ENCODE measurements at places on chromosomes 2 and 18.

- DNase-seq: no peak
Measured at GRCh38 chr18:35822413-35822812, 150.1 kb upstream of the RMP24 start.

DNA sequence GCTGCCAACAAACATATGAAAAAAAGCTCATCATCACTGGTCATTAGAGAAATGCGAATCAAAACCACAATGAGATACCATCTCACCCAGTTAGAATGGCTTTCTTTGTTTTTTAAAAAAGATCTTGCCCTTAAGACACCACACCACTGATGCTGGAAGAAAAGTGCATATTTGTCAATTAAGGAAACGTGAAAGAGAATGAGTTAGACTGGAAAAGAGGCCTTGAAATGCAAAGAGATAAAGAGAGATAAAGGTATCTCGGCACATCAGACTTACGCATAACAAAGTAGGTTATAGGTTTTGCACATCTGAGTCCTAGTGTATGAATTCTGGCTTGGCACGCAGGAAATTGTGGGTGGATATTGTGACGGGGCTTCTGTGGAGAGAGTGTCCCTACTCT lies 149.5 kb downstream of the MTX2 start:
- DNase-seq: no peak

GRCh38 chr2:173346035-173346434 lies 8.6 kb upstream of the CDCA7 start:
- no peak for DNase-seq

DNA sequence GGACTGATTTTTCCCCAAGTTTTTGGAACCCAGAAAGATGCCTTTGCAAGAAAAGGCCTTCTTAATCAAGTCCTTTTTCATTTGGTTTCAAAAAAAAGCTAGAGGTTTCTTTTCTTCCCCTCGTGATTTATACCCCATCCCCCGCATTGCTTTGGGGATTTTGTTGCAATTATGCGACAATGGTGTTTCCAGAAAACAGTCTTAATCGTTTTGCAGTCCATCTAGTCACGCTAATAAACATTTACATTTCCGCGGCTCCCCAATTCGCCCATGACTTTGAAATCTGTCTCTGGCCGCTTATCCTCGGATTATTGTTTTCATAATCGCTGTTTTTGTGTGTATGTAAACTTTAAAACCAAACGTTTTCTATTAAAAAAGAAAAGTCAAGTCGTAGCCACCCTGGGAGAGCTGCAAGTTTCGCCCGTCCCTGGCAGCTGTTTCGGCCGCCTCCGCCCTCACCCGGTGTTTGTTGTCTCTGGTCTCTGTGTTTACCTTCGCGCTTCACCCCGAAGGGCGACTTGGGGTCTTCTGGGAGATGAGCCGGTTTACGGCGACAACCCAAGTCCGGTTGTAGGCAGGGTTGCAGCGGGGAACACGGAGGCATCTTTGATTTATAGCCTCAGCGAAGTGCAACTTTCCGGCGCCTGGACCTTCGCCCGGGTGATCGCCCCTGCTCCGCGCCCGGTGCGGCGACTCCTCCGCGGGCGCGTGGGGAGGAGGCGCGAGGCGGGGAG lies 667 bp downstream of the SP9 start:
- DNase-seq: peak; percentile 38

DNA sequence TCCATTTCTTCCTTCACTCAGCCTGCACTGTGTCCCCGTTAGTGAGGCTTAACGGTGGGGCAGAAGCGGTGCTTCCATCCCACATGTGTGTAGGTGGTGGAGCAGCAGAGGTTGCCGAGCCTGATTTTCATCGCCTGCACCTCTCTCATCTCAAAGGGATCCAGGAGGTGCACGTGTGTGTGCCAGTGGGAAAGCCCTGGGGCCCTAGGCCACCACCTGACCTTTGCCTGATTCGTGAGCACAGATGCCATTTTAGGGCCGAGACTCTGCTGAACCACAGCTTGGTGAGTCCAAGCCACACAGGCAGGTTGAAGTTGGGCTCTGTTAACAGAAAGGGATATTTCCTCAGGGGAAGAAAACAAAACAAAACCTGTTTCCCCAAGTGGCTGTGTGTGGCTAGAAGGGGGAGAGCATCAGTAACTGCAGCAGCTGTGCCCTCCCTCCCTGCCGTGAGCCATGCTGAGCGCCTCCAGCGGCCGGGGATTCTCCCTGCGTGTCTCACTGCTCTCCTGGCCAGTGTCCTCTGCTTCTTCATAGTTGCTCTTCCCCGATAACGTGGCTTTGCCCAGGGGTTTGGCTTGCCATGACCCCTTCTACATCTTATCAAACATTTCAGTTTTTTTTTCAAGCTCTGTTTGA lies 81.5 kb downstream of the MAPRE2 start:
- no peak for DNase-seq

GRCh38 chr2:96393989-96394761 lies 58.6 kb downstream of the NCAPH start:
- no peak for DNase-seq

GRCh38 chr2:65020943-65021528 lies 31.8 kb downstream of the SLC1A4 start:
- DNase-seq: no peak

DNA sequence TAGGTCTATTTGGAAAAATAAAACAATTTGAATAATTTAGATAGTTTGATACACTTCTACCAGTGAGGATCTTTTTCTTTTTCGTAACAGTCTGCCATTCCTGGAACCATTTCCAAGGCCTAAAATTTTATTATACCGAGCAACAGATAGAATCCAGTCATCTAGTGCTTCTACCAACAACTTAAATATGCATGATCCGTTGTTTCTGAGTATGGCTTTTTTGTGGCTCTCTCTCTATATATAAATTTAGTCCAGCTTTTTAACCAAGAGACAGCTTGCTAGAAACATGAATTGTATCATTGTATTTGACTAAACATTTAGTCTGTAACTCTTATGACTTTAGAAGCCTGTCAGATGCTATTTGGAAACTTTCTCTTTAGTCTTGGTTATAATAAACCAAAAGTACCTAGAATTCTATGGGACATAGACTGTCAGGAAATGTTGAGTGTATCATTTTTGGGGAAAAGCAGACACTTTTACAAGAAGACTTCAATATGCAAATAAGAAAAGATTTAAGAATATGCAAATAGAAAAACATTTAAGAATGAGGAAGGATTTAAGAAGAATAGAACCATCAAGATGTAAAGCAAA lies 161.4 kb downstream of the ZEB2 start:
- no peak for DNase-seq

- DNase-seq: no peak
Measured at GRCh38 chr18:38454764-38455469, 889.3 kb upstream of the CELF4 start.

DNA sequence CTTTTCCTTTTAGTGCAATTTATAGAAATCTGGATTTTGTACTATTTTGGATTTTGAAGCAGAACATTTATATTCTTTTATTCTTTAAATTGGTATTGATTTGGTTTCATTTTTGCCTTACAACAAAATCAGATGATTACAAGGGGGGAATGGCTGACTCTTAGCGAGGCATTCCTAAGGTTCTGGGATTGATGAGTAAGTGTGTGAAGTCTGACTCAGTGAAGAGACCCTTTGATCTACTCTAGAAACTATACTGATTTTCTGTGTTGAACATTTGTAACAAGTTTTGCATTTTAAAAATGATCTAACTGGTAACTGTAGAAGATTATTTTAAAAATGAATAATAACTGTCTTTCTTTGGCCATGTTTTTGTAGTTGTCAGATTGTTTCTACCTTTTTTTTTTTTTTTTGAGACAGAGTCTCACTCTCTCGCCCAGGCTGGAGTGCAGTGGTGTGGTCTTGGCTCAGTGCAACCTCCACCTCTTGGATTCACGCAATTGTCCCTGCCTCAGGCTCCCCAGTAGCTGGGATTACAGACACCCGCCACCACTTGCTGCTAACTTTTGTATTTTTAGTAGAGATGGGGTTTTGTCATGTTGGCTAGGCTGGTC lies 48.7 kb downstream of the TTC39C start:
- no peak for DNase-seq

GRCh38 chr2:12918835-12919445 lies 202.2 kb downstream of the TRIB2 start:
- DNase-seq: no peak

GRCh38 chr18:50869150-50869549 lies 9.8 kb upstream of the ME2 start:
- DNase-seq: no peak

- no peak for DNase-seq
Measured at GRCh38 chr2:71348302-71348701, 16.7 kb downstream of the ZNF638 start.

GRCh38 chr2:195646424-195646823 lies 10.6 kb upstream of the SLC39A10 start:
- no peak for DNase-seq

- peak; percentile 65 for DNase-seq
Measured at GRCh38 chr2:174697255-174697654, 67.0 kb downstream of the CHRNA1 start.

GRCh38 chr2:222622910-222623309 lies 33.0 kb downstream of the FARSB start:
- no peak for DNase-seq

DNA sequence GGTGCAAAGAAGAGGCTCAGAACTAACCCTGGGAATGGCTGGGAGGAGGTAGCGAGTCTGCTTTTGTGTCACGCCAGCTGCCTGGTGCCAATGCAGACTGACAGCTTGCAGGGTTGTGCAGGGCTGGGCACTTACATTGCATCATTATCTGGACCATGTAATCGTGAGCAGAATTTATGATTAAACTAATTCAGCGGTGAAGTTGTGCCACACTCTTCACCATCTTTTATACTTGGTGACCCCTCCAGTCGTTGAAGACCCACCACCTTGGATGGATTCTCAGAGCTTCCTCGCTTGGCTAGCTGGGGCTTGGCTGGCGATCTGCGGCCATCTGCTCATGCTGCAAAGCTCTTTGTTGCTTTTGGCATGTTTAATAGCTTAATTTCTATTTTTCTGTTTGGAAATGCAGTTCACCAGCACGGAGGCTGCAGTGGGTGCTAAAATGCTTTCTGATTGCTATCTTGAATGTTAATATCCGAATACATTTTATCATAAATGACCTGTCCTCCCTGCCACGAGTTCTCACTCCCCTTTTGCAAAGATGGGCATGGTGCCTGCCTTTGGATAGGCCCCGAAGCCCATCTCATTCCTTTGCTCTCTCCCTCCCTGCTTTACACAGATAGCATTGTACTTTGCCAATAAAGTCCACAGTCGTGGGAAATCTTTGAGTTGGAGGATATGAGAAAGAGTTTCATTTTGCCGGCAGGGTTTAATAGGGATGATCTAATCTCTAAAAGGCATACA lies 188.2 kb downstream of the PRKCE start:
- DNase-seq: no peak

- DNase-seq: no peak
Measured at GRCh38 chr2:148184976-148185375, 164.1 kb downstream of the MBD5 start.

GRCh38 chr2:42064417-42064942 lies 16.7 kb downstream of the PKDCC start:
- no peak for DNase-seq

GRCh38 chr2:24920809-24921441 lies 888 bp upstream of the ADCY3 start:
- DNase-seq: peak; percentile 34

- DNase-seq: no peak
Measured at GRCh38 chr18:57231864-57232263, 85.0 kb downstream of the BOD1L2 start.

DNA sequence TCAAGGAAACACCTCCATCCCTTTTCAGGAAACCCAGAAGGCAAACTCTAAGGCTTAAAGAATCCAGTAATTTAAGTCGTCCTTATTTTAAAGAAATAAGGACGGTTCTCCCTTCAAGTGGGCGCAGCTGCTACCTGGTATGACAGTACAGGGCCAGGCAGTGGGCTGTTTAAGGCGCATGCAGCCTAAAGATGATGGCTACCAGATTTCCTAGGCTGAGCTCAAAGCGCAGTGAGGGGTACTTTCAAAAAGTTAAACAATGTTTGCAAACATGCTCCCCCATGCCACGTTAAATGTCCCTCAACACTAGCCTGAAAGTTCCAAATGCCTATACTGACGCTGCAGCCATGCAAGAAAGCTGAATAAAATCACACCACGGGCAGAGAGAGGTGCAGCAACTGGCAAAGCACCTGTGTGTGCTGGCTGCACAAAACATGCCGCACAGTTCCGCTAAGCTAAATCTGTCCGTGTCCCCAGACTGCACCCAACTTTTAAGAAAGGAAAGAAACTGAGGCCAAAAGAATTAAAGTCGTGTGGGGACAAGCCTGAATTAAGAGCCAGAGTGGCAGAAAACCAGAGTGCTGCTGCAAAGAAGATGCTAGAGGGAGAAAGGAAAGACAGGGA lies 583 bp downstream of the HIBCH start:
- DNase-seq: peak; percentile 37

GRCh38 chr2:231467016-231467545 lies 2.8 kb upstream of the NCL start:
- DNase-seq: no peak

DNA sequence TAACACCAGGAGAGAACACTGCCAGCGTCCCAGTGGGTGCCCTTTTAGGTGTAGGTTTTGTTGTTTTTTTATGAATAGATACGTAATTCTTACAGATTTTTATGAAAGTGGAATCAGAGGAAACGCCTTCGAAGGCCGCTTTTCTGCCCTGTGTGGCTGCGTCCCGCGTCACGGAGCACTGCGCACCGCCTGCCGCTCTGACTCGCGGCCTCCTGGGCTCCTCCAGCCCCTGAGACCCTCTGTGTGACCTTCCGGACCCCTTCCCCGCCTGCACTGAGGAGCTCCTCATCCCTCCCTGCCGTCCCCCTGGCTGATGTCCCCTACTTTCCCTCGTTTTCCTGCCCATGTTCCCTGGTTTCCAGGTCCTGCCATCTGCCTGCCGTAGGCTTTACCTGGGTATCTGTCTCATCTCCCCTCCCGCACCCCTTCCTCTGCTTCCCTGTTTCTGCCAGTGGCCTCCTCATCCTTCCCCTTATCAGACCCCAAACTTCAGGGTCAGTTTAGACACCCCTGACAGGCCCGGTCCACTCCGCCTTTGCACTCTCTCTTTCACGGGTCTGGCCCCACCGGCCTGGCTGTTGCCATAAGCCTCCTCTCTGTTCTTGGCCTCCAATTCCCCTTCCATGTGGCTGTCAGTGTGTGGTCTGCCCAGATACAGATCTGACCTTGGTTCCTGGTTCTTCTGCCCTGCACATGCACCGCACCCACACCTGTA lies 32.7 kb downstream of the PDIA6 start:
- no peak for DNase-seq

GRCh38 chr2:203819434-203820133 lies 48.0 kb upstream of the CTLA4 start:
- no peak for DNase-seq

GRCh38 chr2:141820893-141821292 lies 309.9 kb downstream of the LRP1B start:
- DNase-seq: no peak

DNA sequence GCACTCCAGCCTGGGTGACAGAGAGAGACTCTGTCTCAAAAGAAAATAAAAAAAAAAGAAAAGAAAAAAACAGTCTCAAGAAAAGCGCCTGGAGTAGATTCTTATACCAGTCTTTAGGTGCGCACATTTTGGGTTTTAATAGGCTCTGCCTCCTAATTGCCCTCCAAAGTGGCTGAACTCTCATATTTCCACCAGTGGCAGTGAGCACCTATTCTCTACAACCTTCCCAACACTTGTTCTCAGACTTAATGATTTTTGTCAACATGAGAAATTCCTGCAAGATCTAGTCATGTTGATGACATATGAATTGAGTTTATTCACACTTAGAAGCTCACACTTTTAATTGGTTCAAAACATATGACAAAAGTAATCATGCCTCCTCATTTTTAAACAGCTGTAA lies 39.0 kb downstream of the PLB1 start:
- DNase-seq: no peak

GRCh38 chr2:67272195-67272594 lies 124.9 kb upstream of the ETAA1 start:
- DNase-seq: no peak

- DNase-seq: no peak
Measured at GRCh38 chr2:96815326-96816126, 542 bp upstream of the CNNM3 start.

Measured in activated T-cell treated with anti-CD3 and anti-CD28 coated beads, Interleukin-2, amount 50 U/mL, for 1 hour (primary cell).